ENCODE measurements at places on chromosomes 6 and 20.

DNA sequence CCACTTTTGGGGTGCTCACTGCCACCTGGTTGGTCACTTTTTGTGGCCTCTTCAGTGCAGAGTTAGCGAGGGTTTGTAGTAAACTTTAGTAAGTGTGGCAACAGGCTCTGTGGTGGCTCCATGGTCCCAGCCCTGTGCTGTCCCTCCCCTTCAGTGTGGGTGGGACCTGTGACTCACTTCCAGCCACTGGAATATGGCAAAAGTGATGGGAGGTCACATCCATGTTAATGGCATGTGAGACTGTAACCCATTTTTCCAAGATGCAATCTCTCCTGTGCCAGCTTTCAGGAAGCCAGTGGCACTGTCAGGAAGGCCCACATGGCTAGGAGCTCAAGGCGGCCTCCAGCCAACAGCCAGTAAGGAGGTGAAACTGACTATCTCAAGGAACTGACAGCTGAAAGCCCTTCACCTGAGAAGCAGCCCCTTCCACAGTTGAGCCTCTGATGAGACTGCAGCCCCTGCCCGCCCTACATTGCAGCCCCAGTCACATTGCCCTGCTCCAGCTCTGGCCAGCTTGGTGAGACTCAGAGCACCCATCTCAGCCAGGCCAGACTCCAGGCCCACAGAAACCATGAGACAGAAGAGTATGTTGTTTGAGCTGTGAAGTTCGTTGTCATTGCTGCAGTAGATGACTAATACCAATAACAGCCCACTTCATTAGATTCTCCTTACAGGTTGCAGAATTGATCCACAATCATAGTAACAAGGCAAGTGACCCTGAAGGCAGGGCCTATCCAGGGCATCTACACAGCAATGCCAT lies 13.1 kb upstream of the CST7 start:
- DNase-seq = no peak

DNA sequence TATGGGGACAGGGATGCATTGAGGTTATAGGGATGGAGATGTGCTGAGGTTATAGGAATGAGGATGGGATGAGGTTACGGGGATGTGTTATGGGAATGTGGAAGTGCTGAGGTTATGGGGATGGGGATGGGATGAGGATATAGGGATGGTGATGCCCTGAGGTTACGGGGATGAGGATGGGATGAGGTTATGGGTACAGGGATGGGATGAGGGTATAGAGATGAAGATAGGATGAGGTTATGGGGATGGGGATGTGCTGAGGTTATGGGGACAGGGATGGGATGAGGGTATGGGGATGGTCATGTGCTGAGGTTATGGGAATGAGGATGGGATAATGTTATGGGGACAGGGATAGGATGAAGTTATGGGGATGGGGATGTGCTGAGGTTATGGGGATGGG lies 542.8 kb downstream of the CDH26 start:
- no peak for DNase-seq

DNA sequence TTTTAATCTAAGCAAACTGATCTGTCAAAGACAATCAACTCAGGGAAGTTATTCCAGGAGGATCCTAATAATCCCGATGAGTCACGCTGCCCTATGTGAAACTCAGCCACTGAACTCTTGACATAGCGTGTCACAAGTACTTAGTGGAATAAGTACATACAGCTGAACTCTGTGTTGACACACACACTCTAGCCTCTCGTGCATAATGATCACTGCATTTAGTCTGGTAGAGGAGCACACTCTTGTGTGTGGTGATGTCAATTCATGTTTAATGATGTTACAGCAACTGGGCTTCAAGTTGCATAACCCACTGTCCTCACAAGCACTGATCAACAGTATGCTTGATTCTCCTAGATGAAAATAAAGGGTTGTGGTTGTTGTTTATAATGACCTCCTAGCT lies 148.3 kb downstream of the HACE1 start:
- no peak for DNase-seq

GRCh38 chr6:157850030-157850429 lies 27.0 kb downstream of the SNX9 start:
- DNase-seq = no peak

GRCh38 chr20:8657664-8658063 lies 411.2 kb upstream of the PLCB4 start:
- DNase-seq = no peak

GRCh38 chr6:3409699-3410384 lies 47.0 kb downstream of the SLC22A23 start:
- no peak for DNase-seq

DNA sequence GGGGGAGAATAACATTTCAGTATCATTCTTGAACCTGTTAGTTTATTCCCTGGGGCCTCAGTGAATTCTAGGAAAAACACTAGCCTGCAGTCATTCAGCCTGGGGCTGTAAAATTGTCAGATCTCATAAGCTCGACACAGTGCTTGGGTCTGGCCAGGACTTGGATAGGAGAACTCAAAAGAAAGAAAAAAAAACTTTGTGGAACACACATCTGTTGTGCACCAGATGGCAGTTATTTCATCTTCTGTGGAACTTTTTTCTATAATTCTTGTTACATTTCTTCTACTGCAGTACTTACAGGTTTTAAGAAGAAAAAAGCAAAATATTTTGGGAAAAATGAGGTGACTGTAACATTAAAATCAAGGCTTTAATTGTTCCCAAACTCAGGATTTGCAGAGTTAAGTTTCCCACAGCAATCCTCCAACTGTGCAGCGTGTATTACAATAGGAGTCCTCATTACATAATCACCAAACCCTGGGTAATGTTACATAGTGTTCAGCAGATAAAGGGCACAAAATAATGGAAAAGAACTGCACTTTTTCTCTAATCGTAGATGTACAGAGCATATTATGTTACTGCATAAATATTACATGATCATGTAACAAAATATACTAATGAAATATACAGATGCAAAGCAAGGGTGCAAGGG lies 531.1 kb upstream of the CITED2 start:
- DNase-seq = no peak

DNA sequence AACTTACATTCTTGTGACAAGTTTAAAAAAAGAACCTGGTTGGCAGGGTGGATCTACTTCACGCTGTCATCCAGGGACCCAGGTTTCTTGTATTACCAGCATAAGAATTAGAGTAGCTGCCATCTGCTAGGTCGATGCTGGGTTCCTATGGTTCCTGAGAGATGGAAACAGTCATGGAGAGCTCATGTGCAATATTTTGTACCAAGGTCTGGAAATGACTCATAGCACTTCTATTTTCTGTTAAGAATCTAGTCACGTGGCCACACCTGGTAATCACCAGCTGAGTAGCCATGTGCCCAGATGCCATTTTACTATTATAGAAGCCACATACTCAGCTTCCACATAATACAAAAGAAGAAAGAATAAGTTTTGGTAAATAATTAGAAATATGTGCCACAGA lies 171.3 kb downstream of the CD83 start:
- DNase-seq = no peak

DNA sequence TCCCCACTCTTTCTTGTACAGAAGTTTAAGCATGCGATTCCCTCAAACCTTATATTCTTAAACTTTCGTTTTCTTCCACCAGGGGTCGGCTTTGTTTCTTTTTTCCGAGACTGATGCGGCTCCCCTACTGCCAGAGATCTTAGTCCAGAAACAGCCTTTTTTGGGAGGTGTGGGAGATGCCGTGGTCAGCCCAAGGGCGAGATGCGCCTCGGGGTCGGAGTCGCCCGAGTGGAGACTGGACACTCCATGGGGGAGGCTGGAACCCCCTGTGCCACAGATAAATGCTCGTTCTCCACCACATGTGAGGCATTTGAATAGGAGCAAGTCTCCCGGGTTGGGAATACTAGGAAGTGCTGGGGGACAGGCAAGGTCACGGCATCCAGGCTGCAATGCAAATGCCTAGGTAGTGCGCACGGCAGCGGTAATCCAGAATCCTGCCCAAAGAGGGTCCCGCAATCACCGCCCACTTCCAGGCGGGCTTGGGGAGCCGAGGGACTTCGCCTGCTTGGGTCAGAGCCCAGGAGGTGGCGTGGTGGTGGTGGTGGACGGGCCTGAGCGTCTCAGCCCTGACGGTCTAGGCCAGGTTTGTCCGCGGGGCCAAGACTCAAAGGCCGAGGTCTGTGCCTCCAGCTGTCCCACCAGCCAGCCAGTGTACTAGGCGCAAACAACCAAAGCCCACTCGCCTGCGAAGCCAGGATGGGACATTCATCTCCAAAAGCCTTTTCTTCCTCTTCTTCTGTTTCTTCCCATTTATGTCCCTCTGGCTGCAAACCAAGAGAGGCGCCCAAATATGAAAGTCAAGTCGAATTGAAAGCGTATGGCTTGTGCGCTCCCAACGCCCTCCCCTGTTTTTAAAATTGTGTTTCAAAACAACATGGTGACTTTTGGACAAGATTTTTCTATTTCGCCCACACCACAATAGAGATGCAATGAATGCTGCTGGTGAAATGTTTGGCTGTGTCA lies 39.3 kb upstream of the OSTM1 start:
- no peak for DNase-seq

DNA sequence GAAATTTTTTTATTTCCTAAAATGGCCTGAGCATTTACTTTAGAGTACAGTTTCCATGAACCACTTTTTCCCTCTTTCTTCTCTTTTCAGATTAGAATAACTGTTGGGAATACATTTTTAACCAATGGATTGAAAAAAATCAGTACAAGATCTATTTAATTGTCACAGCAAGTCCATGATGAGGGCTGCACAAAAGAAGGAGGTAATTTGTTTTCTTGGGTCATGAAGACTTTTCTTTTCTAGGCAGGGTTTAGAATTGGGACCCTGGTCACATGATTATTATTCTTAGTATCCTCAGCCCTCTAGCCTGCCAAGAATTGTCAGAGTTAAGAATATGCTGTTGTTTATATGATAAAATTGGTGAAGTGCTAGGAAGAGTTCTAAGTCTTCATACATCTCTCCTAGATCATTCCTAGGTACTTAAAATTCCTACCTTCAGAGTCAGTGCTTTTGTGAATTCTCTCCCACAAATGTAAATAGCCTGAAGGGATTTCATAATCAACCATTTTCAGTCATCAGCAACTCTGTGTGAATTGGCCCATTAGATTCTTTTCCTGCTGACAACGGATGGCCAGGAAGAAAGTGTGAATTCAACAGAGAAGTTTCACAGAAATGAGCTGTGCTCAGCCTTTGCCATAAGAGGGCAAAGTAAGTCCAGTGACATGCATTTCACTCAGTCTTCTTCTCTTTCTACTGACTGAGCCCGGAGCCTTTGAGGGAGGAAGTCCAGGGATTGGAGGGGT lies 32.4 kb upstream of the TPBG start:
- DNase-seq = no peak

DNA sequence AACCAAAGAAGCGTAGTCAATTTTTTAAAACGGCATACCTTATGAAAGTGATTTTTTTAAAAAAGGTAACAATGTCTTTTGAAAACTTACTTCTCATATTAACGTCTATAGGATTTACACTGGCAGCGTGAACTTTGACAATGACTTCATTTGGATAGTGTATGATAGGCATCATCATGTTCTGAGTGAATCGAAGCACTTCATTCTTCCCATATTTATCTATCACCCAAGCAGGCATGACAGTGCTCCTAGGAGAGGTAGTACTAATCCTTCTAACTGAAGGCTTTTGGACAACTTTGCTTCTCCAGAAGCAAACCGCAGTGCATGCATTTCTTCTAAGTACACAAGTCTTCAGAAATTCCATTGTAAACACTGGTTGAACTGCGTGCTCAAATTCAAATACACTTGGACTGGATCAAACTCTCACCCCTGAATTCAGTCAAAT lies 618 bp downstream of the RTN4IP1 start:
- DNase-seq = no peak

DNA sequence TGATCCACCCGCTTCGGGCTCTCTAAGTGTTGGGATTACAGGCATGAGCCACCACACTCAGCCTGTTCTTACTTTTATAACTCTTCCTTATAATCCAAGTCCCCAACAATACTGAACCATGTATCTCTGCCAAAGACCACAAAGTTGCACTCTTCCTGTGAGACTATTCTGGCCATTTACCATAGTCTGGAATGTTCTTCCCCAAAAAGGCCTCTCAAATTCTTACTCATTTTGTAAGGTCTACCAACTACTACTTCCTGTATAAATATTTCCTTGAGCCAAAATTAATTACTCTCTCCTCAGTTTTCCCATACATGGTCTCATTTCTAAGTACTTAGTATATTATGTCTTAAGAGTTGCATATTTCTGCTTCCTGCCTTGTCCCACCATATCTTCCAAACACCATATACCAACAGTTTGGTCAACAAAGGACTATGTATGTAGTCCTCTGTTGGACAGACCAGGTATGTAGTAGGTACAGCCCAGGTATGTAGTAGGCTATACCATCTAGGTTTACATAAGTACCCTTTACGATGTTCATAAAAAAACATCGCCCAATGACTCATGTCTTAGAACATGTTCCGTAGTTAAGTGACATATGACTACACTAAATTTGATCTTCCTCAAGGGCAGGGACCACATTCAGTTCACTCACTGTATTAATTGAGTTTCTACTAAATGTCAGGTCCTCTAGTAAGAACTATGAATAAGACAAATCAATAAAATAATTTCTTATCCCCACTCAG lies 22.0 kb downstream of the RANBP9 start:
- no peak for DNase-seq

DNA sequence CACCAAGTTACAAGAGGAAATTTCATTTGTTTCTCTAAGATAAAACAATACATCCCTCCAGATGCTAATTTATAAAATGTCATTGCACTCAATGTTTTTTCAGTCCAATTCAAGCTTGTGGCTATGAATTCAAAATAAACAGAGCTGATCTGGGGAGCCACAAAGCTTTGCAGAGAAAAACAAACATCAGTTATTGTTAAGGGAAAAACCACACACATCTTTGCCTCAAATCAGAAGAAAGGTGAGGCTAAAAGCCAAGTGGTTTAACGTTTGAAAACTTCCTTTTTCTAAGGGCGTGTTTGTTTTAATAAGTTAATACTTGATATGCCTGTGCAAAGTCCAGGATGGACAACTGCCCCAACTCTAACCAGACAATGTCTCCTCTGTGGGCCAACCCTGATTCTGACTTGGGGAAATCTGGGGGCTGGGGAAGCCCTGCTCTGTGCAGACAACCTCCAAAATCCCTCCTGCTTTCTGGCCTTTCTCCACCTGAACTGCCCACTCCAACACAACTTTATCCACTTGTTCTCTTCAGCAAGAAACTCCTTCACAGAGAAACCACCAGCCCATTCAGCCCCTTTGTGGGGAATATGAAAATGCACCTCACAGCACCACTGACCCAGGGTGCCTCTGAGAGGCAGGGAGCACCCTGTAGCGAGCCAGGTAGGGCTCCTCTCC lies 44.6 kb upstream of the NT5E start:
- no peak for DNase-seq

DNA sequence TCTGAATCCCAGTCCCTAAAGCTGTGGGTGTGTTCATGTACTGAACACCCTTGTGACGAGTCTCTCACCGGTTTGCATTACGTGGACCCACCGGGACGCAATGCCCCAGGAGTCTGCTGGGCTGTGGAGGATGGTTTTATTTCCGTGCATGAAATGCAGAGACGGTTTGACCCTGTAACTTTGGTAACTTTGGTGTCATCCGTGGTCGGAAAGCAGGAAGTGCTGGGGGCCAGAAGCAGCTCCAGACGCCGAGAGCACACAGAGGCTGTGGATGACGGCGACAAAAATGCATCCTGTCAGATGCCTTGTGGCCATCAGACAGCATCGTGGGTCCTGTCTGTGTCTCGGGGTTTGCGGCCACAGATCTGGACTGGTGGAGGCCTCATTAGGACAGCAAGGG lies 7.2 kb downstream of the BHLHE23 start:
- DNase-seq = no peak

- no peak for DNase-seq
These were observed 289.9 kb upstream of the ZFP64 start for GRCh38 chr20:52481443-52481842.

Data from stimulated activated CD8-positive, alpha-beta memory T cell treated with anti-CD3 and anti-CD28 coated beads, Interleukin-12 subunit alpha, Interleukin-12 subunit beta, amount 100 ng/mL, for 1 hour (primary cell).